ENCODE measurements at places on chromosomes 3 and 15.

DNA sequence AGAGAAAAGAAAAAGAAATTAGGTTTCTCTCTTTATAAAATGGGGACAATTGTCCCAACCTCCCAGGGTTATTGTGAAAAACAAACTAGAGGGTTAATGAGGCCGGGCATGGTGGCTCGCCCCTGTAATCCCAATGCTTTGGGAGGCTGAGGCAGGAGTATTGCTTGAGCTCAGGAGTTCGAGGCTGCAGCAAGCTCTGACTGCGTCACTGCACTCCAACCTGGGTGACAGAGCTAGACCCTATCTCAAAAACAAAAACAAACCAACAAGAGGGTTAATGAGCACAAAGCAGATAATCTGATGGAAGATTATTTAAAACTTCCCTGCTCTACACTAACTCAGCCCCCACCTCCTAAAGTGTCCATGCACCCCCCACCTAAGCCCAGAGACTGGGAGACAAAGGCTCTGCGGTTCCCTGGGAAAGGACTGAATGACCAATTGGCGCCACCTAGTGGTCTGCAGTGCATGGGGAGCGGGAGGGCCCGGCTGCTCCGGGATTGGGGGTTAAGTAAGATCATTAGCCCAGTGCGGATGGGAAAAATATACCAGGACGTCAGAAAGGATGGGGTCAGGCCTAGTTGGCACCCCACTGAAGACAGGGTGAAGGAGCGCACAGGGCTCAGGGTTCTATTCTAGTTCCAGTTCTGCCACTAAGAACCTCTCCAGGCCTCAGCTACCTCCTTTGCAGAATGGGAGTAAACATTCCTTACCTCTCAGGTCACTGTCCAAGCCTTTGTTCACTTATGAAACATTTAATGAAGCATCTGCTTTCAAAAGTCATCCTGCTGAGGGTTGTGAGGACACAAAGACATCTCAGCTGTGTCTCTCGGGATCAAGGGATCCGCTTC, 15.6 kb downstream of the PIF1 start:
- peak; percentile 77 for DNase-seq

DNA sequence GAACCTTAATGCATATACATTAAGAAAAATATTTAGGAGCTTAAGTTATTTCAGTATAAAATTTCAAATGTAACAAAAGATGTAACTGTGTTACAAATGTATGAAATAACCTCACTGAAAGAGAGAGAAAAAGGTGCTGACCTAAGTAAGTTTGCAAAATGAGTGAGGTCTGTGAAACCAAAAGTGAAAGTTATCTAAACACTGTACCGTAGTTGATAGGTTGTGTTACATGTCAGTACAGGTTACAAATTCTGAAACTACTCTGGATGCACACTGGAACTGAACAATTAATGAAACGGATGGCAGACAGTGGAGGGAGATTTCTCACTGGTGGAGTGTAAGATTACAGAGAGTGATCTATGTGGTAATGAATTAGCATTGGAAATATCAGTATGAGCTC, 420.7 kb downstream of the ZNF385D start:
- DNase-seq = peak; percentile 8

- DNase-seq = no peak
These were observed 32.6 kb upstream of the GYG1 start for GRCh38 chr3:148958696-148959095.

- DNase-seq = no peak
These were observed 6.2 kb upstream of the MYL3 start for GRCh38 chr3:46869440-46869839.

GRCh38 chr3:14701676-14702075, 26.7 kb downstream of the C3orf20 start:
- no peak for DNase-seq

GRCh38 chr15:41001524-41002214, 48.4 kb downstream of the CHAC1 start:
- no peak for DNase-seq

DNA sequence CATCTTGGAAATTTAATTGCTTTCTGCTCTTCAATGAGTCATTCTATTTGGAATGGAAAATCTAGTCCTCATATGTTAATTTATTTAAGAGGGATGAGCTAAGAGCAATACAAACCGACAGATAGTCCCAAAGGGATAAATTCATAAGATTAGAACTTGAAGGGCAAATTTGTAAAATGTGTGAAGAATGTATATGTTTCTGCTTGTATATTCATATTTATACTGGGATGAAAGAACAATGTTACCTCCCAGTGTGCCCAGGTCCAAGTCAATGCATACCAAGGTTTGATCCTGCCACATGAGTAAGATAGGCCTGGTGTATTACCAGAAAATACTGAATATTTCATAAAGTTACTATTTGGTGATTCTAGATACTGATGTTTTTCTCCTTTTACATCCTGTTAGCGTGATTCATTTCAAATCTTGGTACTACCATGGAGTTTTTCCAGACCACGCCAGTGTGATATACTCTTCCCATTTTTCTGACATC, 255.6 kb upstream of the SEMA6D start:
- no peak for DNase-seq

DNA sequence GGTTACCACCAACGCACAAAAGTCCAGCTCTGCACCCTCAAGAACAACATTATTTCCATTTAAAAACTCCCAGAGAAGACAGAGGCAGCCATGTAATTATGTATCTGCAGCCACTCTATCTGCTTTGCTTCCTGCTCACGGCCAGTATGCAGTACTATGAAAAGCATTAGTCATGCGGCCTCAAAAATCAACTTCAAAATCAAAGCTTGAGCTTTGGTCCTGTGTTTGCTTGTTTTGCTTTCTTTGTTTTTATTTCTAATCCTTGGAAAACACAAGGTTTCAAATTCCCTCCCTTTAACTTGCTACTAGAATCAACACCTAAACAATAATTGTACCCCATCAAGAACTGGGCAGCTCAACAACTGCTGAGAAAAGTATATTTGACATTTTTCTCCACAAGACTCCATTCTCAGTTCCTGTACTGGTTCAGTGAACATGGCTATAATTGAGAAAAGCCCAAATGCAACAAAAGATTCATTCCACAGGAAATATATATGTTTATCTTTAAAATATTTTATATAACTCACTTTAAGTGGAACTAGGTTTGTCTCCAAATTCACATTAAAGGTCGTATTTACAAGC, 37.6 kb downstream of the GBE1 start:
- peak; percentile 69 for DNase-seq

DNA sequence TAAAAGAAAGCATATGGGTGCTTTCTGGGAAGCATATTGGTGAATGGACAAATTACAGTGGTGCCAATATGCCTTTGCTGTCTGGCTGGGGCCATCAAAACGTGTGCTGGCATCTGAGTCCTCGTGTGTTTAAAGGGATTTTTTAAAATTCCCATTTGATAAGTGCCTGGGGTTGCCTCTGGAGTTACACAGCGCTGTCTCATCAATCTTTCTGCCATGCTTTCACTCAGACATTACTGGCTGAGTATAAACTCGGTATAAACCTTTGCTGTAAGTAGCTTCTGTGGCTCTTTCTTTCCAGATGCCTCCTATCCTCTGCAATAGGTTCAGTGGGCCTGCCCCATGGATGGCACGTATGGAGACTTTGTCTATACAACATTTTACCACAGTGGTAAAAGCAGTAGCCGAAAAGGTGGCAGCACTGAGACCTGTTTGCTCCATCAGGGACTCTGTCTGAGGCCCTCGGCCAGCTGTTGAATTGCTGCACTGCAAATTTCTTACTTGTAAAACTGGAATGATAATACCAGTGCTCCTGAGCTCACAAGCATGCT, 195.5 kb downstream of the LPP start:
- peak; percentile 18 for DNase-seq

GRCh38 chr3:151869181-151869580, 4.3 kb upstream of the SUCNR1 start:
- DNase-seq = no peak

DNA sequence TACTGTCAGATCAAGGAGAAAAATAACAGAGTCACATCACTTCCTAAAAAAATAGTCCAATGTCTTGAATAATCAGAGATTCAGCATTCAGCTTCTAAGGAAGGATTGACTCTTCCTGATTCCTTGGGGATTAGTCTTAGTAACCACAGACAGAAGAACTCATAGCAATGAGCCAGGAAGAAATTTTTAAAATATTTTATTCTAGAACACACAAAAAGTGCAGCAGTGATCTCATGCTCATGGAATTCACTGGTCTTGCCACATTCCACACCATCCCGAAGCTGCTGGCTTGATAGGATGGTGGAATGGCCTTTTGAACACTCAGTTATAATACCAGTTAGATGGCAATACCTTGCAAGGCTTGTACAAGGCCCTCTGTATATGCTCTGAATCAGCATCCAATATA, 43.0 kb upstream of the ABI3BP start:
- DNase-seq = peak; percentile 93

GRCh38 chr15:69557020-69557706, 104.5 kb downstream of the RPLP1 start:
- DNase-seq = peak; percentile 96

GRCh38 chr3:69671082-69671952, 67.9 kb upstream of the MITF start:
- peak; percentile 64 for DNase-seq

DNA sequence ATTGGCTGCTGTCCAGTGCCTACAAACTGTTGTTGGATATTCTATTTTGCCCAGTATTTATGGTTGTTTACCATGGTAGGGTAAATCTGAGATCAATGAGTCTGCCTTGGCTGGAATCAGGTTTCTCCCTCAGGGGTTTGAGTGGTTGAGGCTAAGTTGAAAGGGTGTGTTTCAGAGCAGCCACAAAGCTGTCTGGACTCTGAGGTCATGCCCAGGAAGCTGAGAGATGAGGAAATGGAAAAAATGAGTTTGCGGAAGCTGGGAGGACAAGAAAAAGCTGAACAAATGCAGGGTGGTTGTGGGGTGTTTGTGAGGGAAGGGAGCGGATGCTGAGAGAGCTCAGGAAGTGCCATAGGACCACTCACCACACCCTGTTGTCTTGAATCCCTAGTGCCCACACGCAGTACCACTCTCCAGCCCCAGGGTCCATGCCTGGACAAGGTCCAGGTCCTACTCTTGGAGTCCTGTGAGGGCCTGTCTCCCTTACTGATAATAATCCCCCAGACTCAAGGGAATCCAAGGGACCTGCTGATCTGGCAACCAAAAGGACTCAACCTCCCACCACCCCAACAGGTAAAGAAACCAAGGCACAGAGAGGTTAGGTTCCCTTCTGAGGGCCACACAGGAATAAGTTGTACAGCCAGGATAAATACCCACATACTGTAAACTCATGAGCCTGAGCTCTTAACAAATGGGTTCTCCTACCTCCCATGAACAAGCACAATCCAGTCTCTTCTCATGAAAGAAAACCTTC, 81.6 kb downstream of the PPCDC start:
- peak; percentile 93 for DNase-seq

DNA sequence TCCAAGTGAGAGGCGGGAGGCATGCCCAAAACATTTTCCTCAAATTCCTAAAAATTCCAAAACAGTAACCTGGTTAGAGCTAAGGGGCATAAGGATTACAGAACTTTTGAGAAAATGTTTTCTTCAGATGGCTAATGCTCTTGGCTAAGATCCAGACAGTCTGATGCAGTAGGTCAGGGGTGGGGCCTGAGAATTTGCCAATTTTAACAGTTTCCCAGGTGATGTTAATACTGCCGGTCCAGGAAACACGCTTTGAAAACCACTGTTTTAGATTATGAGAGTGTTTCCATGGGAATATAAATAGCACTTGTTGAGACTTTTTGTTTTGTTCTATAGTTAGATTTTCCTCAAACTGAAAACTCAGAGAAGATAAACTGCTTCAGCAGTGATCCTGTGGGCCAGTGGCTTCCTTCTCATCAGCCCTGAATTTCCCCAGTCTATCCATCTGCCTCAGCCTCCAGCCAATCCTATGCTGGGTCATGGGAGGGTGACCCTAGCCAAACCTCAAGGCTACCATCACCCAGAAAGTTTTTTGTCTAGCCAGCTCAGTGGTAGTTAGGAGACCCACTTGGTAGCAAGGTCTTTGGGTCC, 71.6 kb upstream of the ACP3 start:
- peak; percentile 61 for DNase-seq

DNA sequence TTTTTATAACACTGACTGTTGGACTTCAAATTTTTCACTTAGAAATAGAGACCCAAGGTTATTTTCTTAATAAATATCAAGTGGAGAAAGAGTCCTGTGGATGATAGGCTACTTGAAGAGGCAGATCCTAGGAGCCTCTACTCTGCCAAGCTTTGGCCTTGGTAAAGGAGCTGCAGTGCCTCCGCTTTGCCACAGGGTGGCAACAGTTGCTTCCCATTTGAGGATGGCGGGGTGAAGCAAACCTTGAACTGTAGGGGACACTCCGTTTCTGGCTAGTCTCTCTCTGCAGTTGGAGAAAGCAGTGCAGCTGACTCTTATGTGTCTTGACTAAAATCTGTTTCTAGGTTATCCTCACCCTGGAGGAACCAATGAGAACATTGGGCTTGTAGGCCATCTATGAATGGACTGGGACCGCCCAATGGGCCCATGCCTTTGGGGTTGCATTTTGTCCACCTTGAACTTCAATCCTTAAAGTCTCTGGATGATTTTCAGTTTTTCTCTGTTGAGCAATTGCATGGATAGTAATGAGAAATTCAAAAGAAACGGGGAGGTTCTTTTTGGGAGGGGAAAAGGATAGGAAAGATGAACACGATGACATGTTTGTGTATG, 9.8 kb downstream of the SCG5 start:
- peak; percentile 80 for DNase-seq

DNA sequence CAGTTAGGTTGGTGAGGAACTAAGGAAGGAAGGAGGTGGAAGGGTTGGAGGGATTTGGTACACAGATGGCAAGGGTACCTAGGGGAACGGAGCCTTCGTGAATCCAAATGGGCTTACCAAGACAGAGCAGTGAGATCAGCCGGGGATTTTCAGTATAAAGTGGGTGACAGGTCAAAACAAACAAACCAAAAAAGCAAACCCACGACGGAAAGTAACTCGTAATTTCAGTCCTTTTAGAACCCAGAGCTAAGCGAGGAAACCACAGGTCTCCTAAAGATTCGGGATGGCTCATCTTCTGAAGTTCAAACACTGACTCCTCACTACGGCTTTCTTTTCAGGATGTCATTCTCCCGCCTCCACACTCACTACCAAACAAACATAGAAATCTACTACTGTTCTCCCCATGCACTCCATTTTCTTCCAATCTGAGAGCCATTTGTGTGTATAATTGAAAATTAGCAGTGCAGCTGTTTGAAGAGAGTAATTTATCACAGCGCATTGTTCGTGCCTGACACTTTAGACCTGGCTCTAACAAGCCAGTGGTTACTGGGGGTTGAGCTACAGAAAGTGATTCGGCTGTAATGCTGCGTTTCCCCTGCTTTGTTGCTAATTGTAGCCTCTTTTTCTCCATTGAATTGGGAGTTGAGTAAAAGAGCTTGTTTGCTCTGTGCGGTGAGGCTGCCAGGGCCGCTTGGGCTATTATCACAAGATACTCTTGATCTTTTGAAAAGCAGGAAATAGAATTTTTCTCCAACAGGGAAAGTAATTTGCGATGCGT, 64.7 kb upstream of the CCDC39 start:
- no peak for DNase-seq

DNA sequence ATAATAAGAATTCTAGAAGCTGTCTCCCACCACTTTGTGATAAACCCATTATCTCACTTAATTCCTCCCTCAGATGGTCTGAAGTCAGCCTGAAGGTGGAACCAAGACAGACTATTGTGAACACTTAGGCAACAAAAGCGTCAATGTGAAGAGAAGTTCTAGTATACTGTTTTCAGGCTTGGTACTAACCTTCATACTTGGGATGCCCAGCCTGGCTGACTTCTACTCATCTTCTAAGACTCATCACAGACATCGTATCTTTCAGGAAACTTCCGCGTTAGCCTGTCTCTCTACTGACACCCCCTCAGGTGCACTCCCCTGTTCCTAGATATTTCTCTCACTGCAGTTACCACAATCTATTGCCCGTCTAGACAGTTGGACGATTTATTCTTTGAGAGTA, 201.2 kb downstream of the SATB1 start:
- no peak for DNase-seq

Data from cardiac fibroblast (primary cell).